ENCODE measurements at places on chromosomes 7 and 10.

- no peak for DNase-seq
Observed at GRCh38 chr10:31133251-31133791, 101.7 kb upstream of the ZNF438 start.

GRCh38 chr7:113289140-113289740 lies 170.9 kb upstream of the SMIM30 start:
- DNase-seq = no peak

DNA sequence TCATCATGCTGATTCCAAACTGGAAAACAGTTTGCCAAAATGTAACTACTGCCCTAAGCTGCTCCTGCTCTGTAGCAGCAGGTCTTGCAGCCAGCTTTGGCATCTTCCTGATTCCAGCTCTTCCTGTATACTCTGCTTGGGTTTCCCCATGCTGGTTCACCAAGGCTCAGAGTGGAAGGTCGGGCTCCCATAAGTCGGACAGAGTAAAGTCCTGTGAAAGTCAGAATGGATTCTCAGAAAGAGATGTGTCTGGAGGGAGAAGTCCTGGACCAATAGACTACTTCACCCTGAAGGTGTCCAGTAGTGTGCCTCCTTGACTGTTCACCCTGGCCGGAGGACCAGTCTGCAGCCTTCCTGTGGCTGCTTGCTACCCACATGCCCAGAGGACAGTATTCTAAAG lies 93.8 kb downstream of the STRA8 start:
- no peak for DNase-seq

- no peak for DNase-seq
Observed at GRCh38 chr7:33876596-33877274, 28.6 kb upstream of the BMPER start.

- DNase-seq = no peak
Observed at GRCh38 chr7:23216021-23216420, 30.6 kb upstream of the GPNMB start.

DNA sequence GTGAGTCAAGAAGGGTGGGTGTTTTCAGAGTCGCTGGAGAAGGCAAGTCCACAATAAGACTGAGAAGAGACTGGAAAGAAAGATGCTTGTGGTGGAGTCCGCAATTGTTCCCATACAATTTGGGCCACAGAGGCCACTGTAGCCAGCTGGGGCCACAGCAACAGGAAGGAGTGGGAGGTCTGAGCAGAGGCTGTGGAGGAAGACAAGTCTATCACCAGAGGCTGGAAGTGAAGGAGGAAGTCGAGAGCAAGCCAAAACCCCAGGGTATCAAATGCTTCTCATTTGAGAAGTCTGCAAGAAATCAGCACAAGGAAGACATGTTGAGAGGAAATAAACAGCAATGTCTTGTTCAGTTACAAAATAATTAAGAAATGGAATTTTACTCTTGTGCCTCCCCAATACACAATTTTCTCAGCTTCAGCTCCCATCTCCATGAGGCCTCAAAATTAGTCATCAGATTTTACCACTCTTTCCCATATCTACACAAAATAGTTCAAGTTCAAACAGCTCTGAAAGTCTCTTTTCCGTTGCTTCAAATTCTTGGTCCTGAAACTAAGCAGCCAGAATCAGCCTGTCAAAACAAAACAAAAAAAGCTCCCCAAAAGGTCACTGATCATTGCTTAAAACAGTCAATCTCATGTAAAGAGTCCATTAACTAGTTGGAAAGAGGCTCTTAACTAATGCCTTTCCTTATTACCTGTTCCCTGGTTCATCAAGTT lies 31.6 kb downstream of the SLC16A12 start:
- DNase-seq = no peak

- DNase-seq = no peak
Observed at GRCh38 chr7:101562531-101563197, 66.4 kb downstream of the MYL10 start.
